ENCODE measurements at places on chromosomes 6 and 20.
A peak's percentile ranks its signal among the peaks of the same experiment; 100 is the strongest.

DNA sequence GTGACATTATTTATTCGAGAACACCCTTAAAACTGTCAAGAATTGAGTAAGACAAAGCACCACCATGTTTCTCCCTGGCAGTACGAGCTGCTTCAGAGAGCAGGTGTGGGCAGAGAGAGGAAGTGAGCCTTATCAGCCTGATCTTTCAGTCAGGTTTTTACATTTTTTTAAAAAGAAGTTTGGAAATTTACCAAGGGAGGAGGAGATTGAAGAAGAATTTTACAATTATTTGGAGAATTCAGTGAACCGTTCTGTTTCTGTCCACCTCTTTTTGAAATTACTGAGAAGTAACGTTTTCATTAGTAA lies 75.5 kb downstream of the ZDHHC14 start:
- DNase-seq, result no peak

GRCh38 chr6:27374824-27375612 lies 13.5 kb upstream of the ZNF391 start:
- peak; percentile 54 for DNase-seq

DNA sequence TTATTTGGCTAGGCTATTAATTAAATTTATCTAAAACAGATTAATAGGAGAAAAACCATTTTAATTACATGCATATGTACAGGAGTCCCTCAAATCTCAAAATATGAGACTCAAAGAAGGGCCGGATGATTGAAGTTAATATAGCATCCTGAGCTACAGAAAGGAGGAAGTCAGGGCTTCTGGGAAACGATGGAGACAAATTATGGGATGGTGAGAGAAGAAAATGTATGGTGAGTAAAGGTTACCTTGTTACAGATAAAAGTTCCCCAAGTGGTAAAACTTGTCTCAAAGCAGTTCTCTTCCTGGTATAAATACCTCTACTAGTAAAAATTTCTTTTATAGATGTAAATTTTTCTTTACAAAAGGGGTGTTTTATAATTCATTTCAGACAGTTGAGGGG lies 15.9 kb upstream of the BTN1A1 start:
- DNase-seq, result no peak

GRCh38 chr6:10518557-10519407 lies 2.4 kb upstream of the GCNT2 start:
- no peak for DNase-seq
